ENCODE measurements at places on chromosomes 5 and 9.

DNA sequence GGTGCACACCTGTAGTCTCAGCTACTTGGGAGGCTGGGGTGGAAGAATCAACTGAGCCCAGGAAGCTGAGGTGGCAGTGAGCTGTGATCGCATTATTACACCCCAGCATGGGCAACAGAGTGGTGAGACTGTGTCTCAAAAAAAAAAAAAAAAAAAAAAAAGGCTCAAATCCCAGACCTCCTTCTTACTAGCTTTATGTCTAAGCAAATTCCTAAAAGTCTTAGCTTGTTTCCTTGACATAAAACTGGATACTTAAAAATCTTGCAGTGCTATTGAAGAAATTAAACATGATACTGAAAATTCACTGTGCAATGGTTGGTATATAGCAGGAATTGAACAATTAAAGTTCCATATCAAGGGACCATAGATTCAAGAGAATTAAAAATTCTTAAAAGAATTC lies 45.0 kb downstream of the PCDHGC5 start:
- DNase-seq, result no peak

GRCh38 chr5:150024346-150024984 lies 23.9 kb downstream of the HMGXB3 start:
- DNase-seq, result no peak

DNA sequence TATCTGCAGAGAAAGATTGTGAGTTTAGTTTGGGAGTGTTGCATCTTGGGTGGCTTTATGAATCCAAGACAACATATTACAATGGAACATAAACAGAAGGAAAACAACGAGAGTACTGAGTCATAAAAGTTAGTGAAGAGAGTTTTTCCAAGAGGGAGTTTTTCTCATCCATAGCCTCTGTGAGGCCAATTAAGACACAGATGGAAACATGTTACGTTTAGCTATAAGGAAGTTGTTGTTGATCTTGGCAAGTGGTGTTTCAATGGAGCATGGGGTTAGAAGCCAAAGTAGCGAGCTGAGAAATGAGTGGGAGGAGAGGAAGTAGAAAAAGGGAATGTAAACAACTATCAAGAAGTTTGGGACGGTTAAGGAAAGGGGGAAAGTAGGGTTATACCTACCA lies 53.3 kb upstream of the SPATA31D4 start:
- DNase-seq, result no peak

DNA sequence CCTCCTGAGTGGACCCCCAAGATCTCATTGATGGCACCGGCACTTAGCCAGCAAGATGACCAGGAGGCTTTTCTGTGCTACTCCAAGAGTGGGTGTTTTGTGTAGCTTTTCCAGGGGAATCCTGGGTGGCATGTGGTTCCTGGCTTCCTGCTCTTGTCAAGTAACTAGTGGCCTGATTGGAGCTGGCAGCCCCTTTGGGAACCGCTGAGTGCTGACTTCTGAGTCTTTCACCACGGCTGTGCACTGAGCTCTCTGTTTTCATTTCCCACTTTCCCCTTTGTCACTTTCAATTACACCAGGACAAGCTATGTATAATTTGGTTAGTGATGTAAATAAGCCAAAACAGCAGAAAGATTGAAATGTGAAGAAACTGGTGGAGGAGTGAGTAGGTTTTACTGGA lies 255.4 kb downstream of the GOLPH3 start:
- no peak for DNase-seq

- no peak for DNase-seq
Measured at GRCh38 chr5:92206681-92207080, 823.6 kb upstream of the ARRDC3 start.

DNA sequence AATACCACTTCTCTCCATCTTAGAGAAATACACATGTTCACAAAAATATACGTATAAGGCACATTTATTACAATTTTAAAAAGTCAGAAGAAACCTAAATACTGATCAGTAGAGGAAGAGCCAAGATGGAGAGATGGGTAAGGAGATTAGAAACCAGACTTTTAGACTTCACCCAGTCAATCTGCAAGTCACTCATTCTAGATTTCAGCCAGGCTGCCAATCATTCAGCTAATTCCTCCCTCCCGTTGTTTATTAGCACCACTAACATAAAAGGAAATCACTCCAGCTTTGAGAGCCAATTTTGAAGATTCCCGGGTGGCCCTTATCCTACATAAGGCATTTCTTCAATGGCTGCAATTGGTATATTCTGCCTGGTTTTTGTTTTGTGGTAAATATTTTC lies 109.8 kb upstream of the NR5A1 start:
- no peak for DNase-seq

GRCh38 chr5:175689147-175689991 lies 31.5 kb downstream of the HRH2 start:
- DNase-seq, result no peak

- DNase-seq, result no peak
Measured at GRCh38 chr5:55777332-55777731, 39.5 kb downstream of the DDX4 start.

DNA sequence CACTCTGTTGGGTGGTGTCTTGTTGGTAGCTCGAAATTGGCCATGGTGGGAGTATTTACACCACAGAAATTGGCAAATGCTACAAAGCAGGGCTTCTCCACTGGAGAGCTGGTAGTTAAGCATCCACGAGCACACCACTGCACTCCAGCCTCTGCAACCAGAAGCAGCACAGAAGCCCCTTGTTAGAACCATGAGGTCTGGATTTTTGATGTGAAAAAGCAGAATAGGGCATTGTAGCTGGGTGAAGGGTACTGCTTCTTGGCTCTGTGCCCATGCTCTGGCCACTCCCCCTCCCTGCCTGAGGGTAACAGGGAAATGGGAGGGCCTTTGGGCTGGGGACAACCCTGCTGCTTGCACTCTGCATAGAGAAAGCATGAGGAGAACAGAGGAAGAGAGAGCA lies 81.2 kb upstream of the UBTD2 start:
- no peak for DNase-seq

- no peak for DNase-seq
Measured at GRCh38 chr5:99348597-99348996, 419.8 kb upstream of the CHD1 start.

DNA sequence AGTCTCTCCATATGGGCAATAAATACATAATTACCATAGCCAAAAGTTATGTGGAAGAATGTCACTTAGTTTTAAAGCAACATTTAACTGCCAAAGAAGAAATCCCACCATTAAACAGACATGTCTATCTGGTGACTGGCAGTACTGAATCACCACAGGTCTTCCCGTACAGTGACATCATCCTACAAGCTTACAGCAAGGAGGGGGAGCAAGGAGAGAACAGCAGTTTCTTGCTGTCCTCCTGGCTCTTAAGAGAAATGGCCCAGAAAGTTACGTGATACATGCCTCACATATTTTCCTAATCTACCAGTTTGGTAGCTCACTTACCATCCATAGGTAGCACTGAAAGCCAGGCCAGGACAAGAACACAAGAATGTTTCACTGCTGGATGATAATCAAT lies 671.0 kb downstream of the DMRTA1 start:
- no peak for DNase-seq

DNA sequence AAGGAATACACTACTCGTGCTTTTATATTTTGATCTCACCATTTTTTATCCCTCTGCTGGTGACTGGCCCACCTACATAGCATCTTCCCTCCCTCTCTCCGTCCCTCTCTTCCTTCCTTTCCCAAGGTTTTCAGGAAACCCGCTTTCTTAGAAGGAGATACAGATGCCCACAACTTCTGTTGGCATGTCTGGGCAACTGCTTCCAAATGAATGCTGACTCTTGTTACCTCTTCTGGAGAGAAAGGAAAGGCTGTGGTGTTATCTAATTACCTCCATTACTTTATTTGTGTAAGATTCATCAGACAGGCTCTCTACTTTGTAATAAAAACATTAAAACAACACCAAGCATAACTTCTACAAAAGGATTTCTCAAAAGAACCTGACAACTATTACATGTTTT lies 20.2 kb downstream of the FANCC start:
- no peak for DNase-seq

DNA sequence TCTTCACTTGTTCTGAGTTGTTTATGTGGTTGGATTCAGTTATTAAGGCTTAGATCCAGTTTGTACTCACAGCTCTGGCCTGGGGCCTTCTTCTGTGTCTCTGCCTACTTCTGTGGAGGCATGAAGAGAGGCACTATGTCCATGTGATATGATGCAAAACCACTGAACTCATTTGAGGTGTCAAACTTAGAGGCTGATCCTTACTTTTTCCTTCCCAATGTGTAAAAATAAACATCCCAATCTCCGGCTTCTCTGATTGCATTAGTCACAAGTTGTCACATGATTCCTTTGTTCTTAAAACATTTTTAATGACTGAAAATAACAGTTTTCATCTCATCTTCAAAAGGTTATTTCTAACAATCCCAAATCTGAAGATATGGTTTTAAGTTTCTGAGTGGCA lies 276.0 kb upstream of the RGMB start:
- no peak for DNase-seq

GRCh38 chr5:153546566-153546965 lies 56.1 kb downstream of the GRIA1 start:
- DNase-seq, result no peak

GRCh38 chr5:143494162-143494561 lies 90.7 kb upstream of the NR3C1 start:
- no peak for DNase-seq

GRCh38 chr5:61180886-61181285 lies 18.6 kb upstream of the SMIM15 start:
- DNase-seq, result no peak

DNA sequence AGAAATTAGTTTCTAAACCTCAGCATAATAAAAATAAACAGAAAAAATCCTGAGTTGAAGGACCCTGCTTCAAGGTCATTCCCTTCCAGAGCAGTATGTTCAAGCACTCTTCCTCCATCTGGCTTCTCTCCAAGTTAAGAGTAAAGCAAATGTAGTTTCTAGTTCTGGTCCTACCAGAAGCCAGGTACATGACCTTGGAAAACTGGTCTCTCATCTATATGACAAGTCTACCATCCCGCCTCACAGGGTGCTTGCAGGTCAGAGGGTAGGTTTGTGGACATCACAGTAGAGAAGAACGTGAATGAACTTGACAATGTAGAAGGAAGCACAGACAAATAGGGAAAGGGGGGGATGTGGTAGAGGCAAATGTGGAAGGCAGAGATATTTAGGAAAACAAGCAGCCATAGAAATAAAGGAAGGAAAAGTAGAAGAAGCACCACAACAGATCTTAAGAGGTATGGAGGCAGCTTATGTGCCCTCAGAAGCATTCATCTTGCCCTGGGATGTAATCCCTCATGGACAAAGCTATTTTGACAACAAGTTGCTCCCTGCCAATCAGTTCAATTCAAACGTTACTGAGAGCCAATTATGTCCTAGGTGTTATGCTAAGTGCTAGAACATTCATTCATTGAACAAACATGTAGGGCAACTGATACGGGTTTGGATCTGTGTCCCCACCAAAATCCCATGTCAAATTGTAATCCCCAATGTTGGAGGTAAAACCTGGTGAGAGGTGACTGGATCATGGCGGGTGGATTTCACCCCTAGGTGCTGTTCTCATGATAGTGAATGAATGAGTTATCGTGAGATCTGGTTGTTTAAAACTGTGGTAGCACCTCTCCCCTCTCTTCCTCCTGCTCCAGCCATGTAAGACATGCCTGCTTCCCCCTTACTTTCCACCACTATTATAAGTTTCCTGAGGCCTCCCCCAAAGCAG lies 23.7 kb upstream of the CTNNAL1 start:
- DNase-seq, result no peak

GRCh38 chr5:83510260-83510659 lies 38.7 kb downstream of the VCAN start:
- no peak for DNase-seq
